ENCODE measurements at places on chromosomes 7 and 10. TPM values are rescaled to one million over a fixed set of nuclear protein-coding genes. Genes with fewer than 3 reads are reported as not detected.

DNA sequence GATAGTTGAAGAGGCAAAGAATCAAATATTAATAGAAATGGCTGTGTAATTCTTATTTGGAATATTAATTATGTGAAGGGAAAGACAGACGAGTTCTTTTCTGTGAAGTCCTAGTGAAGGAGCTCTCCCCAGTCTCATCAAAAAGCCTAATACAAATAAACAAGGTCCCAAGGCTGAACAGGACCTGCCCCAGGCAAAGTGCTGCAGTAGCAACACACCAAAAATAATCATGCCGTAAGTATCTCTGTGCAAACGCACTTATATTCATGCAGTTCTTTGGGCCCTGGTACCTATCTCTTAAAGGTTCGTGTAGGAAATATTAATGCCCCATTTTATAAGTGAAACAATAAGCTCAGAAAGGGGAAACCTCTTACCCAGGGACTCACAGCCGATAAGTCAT, 12.2 kb upstream of the CHST15 start:
- no peak for DNase-seq

DNA sequence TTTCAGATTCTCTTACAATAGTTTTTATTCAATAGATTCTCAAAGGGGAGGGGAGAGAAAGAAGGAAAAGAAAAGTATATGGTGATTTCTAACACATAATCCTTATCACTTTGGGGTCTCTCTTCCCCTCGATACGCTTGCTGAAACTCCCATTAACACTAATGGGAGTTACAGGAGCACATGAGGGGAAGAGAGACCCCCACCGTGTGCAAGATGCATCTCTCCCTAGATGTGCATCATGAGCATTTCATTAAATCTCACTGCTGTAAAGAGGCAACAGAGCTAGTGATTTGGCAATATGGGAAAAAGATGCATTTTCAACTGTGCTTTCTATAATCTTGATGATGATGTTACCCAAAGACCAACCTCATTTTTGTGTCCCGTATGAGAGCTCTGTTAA, 177.4 kb downstream of the SKAP2 start:
- DNase-seq: no peak

DNA sequence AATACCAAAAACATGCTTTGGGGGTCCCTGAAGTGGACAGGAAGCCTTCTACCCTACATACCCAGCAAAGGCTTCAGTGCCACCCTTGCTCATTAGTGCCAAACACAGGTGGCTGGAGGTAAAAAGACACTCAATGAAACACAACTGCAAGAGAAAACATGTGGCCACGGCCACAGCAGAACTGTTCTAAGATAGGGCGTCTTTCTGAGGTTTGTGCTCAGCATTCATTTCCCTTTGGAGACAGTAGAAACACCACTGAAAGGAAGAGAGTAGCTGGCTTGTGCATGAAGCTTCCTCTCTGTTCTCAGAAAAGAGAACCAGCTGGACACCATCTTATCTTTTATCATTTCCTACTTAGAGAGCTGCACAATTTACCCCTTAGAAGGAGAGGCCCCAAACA, 143.0 kb downstream of the PLXNA4 start:
- DNase-seq: no peak

- peak; percentile 97 for DNase-seq
Measured at GRCh38 chr7:73738612-73739386, at the start of gene ABHD11. TSS of gene ABHD11 (minus strand) at chr7:73738802. CDS start at chr7:73738770, 32 bp downstream.

GRCh38 chr7:40419806-40420205, 285.0 kb downstream of the SUGCT start:
- DNase-seq: no peak

- DNase-seq: no peak
Measured at GRCh38 chr7:121484089-121484763, 88.1 kb upstream of the FAM3C start.

DNA sequence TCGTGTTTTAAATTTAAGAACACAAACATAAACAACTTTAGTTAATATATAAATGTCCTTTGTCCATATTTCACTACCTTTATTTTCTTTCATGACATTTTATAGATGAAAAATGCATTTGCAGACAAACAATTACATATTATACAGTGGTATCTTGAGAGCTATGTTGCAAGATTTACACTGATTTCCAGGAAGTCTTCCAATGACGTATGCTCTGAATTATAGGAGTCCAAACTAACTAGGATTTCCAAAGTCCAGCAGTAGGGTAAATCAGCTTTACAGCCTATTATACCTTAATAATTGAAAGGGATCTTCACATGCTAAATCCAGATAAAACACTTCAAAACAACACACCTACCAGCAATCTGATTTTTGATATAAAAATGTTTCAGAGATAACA, 69.4 kb downstream of the HYCC1 start:
- no peak for DNase-seq

DNA sequence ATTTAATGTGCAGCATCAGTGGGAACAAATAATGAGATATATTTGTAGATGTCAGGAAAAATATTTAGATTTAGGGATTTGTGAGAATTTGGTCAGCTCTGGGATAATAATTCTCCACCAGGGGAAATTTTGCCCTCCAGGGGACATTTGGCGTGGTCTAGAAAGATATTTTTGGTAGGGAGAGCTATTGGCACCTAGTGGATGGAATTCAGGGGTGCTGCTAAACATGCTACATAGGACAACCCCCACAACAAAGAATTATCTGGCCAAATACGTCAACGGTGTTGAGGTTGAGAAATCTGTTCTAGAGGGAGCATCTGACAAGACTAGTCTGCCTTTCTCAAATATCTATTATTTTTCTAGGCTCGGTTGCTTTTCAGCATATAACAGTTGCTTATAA, 2.1 kb downstream of the ADK start:
- DNase-seq: no peak

- DNase-seq: no peak
Measured at GRCh38 chr7:103622274-103622673, 176.3 kb upstream of the SLC26A5 start.

- DNase-seq: no peak
Measured at GRCh38 chr10:36425131-36425797, 700.1 kb upstream of the ANKRD30A start.

GRCh38 chr10:36766940-36767339, 358.5 kb upstream of the ANKRD30A start:
- no peak for DNase-seq

GRCh38 chr10:95428701-95429100, 132.5 kb downstream of the SORBS1 start:
- DNase-seq: no peak

DNA sequence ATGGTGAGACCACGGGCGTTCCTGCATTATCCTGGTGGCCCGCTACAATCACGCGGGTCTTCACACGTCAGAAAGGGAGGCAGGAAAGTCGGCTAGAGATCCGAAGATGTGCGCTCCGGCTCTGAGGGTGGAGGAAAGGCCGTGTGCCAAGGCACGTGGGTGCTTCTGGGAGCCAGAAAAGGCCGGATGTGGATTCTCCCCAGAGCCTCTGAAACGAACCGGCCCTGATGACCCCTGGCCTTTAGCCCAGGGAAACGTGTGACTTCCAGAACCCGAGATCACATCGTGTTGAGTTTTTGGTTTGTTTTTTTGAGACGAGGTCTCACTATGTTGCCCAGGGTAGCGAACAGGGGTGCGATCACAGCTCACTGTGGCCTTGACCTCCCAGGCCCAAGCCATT, 244.2 kb downstream of the ELFN1 start:
- DNase-seq: peak; percentile 37

DNA sequence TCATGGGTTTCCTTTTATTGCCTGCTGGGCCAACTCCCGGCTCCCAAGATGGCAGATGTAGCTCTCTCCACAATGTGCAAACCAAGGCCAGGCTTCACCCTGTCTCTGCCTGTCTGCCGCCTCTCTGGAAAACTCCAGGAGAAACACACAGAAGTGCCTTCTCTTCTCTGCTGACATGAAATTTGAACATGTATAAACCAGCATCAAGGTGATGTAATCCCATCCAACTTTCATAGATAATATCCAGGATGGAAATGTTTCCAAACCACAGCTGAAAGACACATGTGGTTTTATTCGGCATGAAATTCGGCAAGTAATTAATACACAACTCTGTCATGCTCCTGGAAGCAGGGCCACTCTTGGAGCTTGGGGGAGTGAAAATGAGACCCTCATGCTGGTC, 297.2 kb downstream of the C7orf25 start:
- no peak for DNase-seq

- DNase-seq: no peak
Measured at GRCh38 chr7:124422081-124422480, 343.5 kb downstream of the GPR37 start.

- DNase-seq: no peak
Measured at GRCh38 chr10:71472912-71473311, 76.2 kb downstream of the CDH23 start.

GRCh38 chr10:71694039-71694501, 25.5 kb downstream of the C10orf105 start:
- no peak for DNase-seq

DNA sequence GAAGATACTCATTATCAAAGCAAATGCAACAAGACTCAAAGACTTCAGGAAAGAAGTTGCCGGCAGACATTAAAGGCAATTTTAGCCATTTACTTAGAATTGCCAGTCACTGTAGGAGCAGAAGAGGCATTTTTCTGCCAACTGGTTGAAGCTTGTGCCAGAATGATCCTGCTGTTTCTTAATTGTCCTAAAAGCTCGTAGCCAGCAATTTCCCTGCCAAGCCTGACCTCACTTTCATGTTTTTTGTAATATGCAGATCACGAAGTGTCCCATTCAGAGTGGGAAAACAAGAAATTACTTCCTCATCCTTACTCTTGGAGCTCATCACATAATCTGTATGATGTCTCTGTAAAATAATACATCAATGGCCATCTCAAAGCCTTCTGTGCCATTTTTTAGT, 130.9 kb upstream of the ANKRD1 start:
- DNase-seq: no peak

GRCh38 chr7:55533729-55534080, 38.6 kb downstream of the VOPP1 start:
- no peak for DNase-seq

- no peak for DNase-seq
Measured at GRCh38 chr7:42264702-42265101, 27.7 kb upstream of the GLI3 start.

DNA sequence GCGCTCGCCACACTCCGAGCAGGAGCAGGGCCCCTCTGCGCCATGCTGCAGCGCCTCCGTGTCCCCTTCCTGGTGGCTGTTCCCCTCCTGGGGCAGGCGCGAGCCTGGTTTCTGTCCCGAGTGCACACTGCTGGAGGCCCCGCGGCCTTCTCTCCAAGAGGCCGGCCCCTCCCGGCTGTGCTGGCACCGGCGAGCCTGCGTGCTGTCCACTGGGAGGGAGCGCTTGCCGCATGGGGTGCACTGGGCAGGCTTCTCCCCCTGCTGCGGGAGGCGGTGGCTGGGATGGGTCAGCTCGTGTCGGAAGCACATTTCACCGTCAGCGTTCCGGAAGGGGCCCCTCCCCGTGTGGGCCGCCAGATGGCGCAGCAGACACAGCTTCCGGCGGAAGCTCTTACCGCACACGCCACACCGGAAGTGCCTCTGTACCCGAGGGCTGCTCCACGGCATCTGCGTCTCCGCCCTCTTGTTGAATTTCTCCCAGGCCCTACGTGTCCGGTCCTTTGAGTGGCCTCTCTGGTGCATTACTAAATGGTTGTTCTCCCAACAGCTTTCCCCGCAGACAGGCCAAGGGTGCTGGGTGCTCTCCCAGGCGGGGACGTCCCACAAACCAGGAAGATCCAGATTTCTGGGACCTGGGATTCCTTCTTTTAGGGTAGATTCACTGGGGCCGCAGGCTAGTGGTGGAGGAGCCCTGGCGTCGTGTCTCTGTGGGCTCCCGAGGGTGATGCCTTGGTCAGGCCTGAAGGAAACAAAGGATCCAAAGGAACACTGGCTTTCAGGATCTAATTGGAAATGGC, 18.7 kb downstream of the ZNF786 start:
- no peak for DNase-seq

GRCh38 chr10:120279196-120279595, 177.8 kb upstream of the PLPP4 start:
- no peak for DNase-seq

NAT16 gene
- total RNA-seq: not detected

PKD2L1 gene
- 3.4 TPM for total RNA-seq

JAKMIP3 gene
- total RNA-seq: 0.18 TPM

MACC1 gene
- total RNA-seq: 24.7 TPM
